ENCODE measurements at places on chromosomes 3 and 15.

- DNase-seq, result no peak
Measured at GRCh38 chr15:95267481-95267880, 1036.1 kb downstream of the MCTP2 start.

DNA sequence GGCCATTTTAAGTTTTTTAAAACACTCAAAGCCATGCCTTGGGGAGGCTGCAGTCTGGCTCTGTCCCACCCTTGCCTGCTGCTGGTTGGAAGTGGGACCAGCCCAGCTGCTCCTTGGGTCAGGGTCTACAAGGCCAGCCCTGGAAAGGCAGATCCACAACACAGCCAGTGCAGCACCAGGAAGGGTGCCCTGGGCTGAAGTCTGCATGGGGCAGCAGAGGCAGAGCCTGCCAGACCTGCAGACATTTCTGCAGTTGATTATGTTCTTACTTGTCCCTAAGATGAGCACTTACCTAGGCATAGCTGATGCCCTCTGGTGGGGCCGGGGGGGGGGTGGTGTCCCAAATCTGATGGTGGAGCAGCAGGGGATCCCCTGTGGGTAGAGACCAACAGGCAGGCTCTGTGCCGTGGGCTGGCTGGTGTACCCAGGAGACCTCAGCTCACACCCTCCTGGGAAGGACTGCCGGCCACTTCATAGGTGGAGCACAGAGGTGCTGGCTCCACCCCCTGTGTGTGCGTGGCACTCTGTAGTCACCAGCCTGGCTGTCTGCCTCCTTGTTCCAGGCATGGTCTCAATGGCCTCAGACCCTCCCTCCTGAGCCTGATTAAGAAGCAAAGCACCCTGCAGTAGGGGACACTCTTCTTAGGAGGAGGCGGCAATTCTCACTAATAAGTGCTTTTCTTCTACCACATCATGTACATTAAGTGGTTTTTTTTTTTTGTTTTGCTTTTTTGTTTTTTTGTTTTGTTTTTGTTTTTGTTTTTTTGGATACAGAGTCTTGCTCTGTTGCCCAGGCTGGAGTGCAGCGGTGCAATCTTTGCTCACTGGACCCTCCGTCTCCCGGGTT is 97.4 kb upstream of the KLF13 start:
- no peak for DNase-seq

DNA sequence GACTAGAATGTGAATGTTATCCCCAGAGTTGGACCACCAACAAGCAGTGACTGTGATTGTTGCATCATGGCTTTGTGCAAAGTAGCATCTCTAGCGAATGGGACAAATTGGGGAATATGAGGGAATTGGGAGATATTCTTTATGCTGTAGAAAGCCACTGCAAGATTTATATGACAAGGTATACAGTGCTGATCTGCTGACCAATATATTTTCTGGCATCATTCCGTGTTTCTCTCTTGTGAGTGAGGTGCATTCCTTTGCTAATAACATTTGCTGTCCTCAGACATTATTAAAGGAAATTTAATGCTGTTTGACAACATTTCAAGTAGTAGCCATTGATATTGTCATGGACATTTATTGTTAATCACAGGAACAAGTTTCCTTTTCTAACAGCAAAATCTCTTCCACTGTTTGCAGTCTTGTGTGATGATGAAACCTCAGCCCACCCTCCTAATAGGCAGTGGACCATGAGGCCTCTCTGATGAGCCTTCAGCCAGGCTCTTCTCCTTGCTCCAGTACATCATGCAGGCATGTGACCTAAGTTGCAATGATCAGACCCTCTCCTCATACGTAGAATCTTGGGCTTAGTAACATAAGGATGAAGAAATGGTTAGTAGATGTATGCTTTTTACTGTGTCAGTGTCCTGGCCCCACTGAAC is 16.1 kb downstream of the CNTN4 start:
- no peak for DNase-seq

DNA sequence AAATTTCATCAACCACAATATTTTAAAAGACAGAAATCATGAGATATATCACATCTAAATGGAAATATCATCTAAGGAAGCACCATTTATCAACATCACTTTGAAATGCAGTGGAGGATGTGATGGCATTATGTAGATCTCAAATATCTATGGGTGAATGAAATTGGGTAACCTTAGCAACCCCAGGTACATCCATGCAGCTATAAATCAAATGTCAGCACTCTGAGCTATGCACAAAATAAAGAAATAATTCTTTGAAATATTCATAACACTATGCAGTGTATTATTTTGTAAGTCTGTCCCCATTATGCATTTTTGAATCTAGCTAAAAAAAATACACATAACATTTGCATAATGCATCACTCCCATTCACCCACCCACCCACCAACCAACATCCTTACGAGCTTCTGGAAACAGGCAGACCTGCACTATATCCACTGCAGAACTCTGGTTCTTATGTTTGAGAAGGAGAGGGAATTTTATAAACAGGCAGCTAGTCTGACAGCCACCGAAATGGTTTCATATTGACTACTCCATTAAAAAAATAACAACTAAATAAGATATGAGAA is 186.8 kb downstream of the SHOX2 start:
- DNase-seq, result no peak

GRCh38 chr3:141597931-141598330 is 111.1 kb downstream of the RASA2 start:
- DNase-seq, result no peak

DNA sequence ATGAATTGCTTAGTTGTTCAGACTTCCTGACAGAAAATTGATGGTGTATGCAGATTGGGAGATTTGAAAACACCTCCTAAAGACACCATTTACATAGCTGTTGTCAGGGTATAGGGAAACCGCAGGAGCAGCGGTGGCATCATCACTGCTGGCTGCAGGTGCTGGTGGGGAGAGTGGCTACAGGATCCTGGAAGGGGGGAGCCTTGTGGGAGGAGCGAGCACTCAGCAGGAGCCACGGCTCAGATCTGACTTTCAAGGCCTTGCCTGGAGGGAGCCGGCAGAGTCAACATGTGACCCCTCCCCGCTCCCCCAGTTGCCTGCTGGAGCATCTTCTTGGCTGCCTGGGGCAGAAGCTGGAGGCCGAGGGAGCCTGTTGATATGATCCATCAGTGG is 26.1 kb downstream of the EDEM1 start:
- no peak for DNase-seq

DNA sequence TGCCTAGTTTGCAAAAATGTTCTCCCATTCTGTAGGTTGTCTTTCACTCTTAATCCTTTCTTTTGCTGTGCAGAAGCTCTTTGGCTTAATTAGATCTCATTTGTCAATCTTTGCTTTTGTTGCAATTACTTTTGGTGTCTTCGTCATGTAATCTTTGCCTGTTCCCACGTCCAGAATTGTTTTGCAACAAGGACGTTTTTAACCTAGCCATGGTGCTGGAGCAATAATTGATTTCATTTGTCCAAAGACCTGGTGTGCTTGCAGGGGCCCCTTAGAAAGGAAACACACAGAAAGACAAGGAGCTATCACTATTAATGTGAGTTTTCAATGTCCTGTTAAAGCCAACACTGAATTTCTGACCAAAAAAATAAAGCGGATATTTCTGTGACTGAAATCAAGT is 89.1 kb upstream of the GALNT15 start:
- DNase-seq, result no peak

Data from NCI-H748 treated with DMSO at 0.1 percent for 48 hours (cell line).